Stimulated activated CD8-positive, alpha-beta memory T cell treated with anti-CD3 and anti-CD28 coated beads, Interleukin-7, amount 100 ng/mL, for 1 hour (primary cell): ENCODE measurements at places on chromosomes 12 and 14.

DNA sequence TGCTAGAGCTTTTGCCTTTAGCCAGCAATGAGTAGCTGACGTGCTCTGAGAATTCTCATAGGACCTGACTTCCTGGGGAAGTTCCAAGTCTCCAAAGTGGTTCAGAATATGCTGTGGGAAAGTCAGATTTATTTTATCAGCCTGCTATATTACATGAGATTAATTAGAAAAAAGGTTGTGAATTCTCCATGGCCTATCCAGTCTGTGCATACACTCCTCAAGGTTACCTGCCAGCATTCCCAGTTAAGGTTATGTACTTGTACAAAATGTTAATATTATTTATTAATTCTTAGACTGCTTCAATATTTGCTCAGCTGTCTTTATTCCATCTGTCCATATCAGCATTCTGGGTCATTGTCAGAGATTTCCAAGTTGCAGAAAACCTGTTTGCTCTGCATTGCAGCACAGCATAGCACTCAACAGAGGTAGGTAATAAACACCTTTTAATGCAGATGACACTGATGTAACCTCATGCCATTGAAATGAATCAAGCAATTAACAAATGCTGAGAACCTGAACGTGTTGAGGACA lies 2.7 kb upstream of the SEL1L start:
- no peak for DNase-seq

GRCh38 chr12:26114720-26115401 lies 10.0 kb downstream of the BHLHE41 start:
- DNase-seq = no peak

DNA sequence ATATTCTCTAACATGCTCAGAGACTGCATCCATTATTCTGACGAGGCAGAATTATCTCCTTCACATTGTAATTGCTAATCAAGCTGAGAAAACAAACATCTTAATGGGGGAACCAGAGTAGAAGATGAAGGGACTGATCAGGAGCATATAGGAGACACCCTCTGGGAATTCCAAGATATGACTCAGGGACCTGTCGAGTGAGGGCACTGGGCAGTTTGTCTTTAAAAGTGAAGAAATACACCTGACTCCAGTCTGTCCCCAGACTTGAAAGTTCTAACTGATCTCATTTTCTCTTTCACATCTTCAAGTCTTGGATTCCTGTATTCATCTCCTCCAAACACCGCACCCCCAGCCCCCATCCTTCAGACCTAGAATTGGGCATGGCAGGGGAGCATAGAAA lies 226.9 kb upstream of the PLXNC1 start:
- DNase-seq = no peak

- DNase-seq = no peak
These were observed 832 bp upstream of the SYT1 start for GRCh38 chr12:78863482-78864402.

- DNase-seq = no peak
These were observed 1.2 kb downstream of the POU6F1 start for GRCh38 chr12:51216642-51217041.

DNA sequence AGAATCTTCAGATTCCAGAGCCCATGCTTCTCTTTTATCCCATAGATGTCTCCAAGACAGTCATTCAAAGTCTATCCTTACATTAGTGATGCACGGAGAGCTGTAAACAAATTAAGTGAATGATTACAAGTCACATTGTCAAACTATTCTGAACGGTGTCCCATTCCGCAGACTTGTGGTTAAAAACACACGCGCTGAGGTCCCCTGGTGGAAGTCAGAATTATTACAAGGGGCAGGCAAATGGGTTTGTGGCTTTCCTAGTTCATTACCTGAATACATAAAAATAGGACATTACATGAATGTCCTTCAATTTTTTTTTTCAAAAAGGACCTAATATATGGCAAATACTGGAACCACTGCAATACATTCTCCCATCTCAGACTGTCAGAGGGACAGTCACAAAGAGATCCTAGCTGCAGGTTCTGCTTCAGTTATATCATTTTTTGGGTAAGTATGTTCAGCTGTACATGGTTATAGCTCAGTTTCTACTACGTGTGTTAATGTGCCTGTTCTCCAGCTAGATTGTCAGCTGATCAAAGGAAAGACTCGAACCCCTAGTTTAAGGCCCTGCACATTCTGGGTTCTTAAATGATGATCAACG lies 53.1 kb upstream of the STON2 start:
- DNase-seq = peak; percentile 29

DNA sequence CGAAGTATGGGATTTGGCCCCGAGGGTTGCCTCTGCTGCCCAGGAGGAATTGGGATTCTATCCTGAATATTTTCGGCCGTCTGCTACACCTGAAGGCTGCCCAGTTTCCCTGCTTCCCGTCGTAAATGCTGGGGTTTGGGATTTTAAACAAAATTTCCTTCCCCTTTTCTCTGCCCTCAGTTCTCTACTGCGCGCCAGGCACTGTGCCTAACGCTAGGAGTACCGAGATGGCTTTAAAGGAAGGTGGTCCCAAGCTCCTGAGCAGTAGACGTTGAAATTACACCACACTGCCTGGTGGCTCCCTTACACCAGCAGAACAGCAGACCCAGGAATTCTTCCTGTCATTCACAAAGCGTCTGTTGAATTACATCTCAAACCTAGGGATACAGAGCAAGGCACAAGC lies 566 bp upstream of the PRDM4 start:
- no peak for DNase-seq

DNA sequence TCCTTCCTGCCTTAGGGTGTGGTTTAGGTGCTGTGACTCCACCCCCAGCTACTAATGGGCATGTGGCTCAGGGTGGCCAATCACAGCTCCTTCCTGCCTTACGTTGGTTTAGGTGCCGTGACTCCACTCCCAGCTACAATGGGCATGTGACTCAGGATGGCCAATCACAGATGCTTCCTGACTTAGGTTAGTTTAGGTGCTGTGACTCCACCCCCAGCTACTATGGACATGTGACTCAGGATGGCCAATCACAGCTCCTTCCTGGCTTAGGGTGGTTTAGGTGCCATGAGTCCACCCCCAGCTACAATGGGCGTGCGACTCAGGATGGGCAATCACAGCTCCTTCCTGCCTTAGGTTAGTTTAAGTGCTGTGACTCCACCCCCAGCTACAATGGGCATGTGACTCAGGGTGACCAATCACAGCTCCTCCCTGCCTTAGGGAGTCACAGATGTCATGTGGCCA lies 163.9 kb downstream of the TBX5 start:
- no peak for DNase-seq

GRCh38 chr12:52090291-52090690 lies 10.8 kb downstream of the SMIM41 start:
- DNase-seq = no peak

GRCh38 chr14:74492776-74493342 lies at the start of gene NPC2:
Gene NPC2, minus strand, starts transcription at chr14:74493305. Its CDS starts 31 bp downstream, at chr14:74493274.
- DNase-seq = no peak

DNA sequence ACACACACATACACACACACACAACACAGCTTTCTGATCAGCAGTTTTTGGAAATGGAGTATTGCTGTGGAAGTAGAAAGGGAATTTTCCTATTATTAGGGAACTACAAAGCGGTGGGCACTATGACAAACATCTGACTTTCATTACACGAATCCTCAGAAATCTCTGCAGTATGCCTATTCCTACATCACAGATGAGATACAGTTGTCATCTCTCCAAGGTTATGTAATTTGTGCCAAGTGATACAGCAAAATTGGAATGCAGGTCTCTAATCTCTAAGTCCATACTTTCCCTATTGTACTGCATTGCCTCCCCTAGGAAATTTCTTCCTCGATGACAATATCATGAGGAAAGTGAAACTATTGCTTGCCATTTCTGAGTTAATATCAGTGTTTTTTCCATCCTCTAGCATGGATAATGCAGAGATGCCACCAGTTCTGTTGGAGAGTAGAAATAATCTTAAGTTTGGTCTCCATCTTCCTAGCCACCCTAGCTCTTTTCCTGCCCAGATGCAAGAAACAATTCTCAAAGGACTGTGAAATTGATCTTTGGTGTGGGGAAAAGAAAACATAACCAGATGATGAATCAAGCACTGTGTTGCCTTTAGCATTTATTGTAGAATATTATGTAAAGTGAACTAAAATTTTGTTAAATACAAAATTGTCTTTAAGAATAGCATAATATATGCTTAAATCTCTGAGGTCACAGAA lies 94.7 kb downstream of the ERGIC2 start:
- no peak for DNase-seq

GRCh38 chr14:74638966-74639365 lies 26.9 kb upstream of the LTBP2 start:
- DNase-seq = no peak

DNA sequence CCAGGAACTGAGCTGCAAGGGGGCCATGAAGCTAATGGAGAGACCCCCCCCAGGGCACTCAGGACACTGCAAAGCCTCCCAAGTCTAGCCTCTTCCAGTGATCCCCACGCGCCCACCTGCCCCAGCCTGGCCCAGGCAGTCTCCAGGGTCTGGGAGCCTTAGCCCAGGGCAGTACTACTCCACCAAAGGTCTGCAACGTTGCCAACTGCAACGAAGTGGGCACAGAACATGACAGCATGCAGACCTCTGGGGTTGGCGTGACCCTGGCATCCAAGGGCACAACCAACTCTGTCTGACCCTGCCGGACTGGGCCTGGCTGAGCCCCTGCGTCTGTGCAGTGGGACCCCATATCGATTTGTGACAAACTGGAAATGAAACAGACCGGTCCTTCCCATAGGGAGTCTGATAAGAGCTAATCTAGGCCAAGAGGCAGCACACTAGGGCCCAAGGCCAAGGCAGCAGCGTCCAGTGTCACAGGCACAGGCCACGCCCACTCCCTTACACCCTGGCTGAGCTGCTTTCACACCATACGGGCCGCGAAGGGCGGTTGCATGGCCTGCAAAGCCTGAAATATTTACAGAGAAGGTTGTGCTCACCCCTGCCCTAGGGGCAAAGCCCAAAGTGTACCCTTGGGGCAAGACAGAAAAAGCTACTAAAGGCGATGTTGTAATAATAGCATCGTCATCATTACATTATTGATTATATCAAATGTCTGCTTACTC lies 76.7 kb downstream of the NCOR2 start:
- DNase-seq = no peak

GRCh38 chr14:73740618-73741326 lies 26.6 kb upstream of the PNMA1 start:
- no peak for DNase-seq

- DNase-seq = no peak
These were observed 111.9 kb upstream of the ARHGAP5 start for GRCh38 chr14:31965071-31965734.

DNA sequence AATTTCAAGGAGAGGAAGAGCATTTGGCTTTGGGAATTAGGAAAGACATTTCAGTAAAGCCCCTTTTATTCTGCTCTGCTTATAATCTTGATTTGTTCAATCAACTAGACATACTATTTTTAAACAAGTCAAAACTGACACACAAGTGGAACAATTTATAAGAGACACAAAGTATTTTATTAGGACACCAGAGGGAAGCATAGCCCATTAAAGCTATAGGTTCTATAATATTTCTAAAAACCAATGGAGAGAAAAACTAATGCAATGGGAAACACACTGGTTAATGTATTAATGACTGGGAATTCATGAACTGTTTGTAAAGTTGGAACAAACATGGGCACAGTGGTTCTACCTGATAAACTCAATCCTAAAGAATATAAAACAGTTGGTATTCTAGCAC lies 15.3 kb upstream of the CERS5 start:
- DNase-seq = no peak

DNA sequence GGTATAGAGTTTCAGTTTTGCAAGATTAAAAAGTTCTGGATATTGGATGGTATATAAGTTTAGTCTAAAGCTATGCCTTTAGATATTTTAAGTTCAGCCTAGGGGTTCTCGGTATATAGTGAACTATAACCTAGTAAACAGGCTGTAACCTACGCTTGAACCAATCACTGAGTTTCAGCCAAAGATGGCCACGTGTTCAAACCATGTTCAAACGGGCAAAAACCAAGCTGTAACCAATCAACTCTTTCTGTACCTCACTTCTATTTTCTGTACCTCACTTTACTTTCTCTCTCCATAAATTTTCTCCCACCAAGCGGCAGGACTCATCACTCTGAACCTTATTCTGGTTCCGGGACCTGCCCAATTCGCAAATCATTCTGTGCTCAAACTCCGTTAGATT lies 1.4 kb downstream of the TMBIM4 start:
- no peak for DNase-seq

DNA sequence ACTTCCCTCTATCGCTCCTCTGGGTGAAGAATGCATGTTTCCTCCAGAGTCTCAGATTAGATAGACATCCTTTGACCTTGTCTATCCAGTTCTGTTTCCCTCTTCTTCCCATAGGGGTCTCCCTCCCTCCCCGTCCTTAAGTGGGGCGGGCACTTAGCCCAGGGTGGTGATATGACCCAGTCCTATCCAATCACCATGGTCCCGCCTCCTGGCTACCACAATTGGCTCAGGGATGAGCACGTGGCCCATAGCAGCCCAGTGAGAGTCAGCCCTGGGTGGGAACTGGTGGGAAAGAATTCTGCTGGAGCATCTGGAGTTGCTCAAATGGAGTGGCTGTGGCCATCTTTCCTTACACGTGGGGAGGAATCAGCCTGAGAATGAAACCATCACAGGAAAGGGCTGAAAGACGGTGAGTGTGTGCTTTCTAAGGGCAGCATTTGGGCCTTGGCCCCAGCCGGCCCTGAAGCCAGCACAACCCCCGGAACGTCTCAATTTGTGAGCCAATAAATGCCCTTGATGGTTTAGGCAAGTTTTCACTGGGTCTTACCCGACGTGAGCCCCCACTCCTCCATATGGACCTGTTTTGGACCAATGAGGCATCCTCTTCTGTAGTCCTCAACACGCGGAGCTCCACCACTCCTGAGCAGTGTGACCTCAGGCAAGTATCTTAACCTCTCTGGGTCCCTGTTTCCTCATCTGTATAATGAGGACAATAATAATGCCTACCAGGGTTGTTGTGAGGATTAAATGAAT lies 14.4 kb upstream of the MLXIP start:
- DNase-seq = no peak

DNA sequence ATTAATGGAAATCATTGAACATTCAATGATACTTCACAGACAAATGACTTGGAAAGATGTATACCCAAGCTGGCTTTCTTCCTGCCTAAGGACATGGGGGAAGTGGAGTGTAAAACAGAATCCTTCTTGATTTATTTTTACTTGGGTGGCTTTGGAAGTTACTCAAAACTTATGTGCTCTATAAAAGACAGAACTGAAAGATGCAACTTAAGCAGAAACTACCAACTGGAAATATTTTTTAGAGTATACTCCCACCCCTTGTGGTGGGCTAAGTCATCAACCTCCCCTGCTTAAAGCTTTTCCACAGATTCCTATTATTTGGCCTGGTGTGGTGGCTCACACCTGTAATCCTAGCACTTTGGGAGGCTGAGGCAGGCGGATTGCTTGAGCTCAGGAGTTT lies 126.0 kb upstream of the ATP2B1 start:
- DNase-seq = no peak

GRCh38 chr12:63900922-63901793 lies 56.7 kb downstream of the SRGAP1 start:
- no peak for DNase-seq

- DNase-seq = no peak
These were observed 81.2 kb downstream of the CFAP54 start for GRCh38 chr12:96570579-96570978.
